ENCODE measurements at places on chromosomes 11 and 22. TPM values are rescaled to one million over a fixed set of nuclear protein-coding genes. Genes with fewer than 3 reads are reported as not detected.

- DNase-seq: no peak
Observed at GRCh38 chr11:88552379-88553062, 215.0 kb upstream of the CTSC start.

- no peak for DNase-seq
Observed at GRCh38 chr11:18615628-18616392, 16.2 kb downstream of the MISFA start.

DNA sequence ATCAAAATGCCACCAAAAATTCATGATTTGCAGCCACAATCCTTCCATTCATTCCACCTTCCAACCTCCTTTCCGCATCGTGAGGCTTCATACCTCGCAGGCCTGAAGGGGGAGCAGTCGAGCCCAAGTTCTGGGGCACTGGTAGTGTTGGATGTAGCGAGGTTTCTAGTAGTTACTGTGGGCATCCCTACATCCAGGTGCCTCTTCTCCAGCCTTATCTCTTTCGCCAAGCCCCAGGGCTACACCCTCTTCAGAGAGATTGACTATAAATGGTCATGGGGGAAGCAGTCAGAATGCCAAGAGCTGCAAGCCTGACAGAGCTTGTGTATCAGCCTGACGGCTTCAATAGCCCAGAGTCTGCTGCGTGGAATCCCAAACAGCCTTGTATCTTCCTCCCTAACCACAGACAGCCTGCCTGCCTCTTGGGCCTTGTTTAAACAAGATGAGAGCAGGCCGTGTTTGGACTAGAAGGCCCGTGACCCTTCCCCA lies 28.9 kb downstream of the CLMP start:
- no peak for DNase-seq

DNA sequence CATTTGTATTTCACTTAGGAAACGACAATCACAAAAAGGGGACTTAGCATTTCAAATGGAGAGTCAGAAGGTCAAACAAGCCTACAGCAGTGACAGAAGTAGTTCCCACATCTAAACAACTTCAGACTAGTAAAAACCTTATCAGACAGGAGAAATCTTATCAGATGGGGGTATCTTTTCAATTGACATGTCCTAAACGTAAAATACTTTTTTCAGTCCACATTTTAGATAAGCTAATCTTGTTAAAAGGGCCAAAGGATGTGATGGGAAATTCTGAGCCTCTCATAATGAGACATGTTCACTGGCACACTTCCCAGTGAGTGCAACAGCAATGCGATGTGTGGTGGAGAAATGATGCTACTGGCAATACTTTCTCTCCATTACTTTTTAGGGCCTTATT lies 2.4 kb downstream of the MAPK1 start:
- no peak for DNase-seq

- DNase-seq: no peak
Observed at GRCh38 chr11:11038782-11039181, 180.9 kb upstream of the ZBED5 start.

DNA sequence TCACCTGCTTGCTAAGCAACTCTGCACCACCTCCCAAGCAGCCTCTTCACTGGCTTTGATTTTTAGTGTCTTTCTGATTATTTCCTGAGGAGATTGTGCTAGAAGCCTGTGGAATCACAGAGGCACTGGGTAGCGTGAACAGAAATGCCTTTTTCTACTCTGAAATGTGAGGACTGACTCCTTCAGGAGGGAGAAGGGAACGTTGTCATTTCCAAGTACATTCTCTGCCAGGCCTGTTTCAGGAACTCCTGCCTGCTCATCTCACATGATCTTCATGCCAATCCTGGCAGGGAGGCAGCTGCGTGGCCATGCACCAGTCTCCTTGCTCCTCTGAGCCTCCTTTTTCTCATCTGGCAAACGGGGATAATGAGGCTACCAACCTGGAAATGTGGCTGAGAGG lies 49.8 kb upstream of the PRDM11 start:
- no peak for DNase-seq

DNA sequence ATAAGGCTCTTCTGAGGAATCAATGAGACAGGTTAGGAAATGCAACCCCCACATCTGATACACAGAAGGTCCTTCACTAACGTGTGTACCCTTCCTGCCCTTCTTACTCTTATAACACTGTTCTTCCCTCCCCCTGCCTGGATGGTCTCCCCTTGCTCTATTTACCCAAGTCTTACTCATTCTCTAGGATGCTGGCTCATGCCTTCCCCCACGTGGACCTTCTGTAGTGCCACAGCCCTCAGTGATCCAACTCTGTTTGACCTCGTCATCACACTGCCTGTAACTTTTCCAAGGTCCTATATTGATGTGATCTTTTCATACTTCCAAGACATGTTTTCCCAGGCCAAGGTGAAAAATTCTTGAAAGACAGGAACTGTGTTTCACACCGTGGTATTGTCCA lies 79.8 kb downstream of the C11orf58 start:
- DNase-seq: no peak

GRCh38 chr22:35409783-35410662 lies 10.1 kb downstream of the MCM5 start:
- DNase-seq: no peak

GRCh38 chr11:125569915-125570621 lies 791 bp downstream of the EI24 start:
- no peak for DNase-seq

DNA sequence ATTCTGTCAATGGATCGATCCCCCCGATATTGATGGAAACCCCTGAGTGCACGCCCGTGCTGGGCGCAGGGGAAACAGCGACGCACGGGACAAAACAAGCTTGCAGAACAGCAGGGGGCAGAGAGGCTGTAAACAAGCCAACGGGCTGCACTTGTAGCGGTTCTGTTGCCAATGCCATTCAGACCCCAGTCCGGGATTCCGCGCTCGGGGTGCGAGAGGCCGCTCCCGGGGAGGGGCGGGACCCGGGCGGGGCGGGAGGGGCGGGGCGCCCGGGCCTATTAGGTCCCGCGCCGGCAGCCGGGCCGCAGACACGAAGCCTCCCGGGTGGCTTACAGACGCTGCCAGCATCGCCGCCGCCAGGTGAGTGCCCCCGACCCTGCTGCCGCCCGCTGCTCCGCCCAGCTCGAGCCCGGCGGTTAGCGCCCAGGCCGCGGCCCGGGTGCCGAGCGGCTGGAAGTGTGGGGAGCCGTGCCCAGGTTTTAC lies at the start of gene BIK:
BIK (plus strand) TSS at position 307 of the 483 bp plus-strand sequence. CDS start 13,273 bp downstream, outside the sequence.
- peak; percentile 83 for DNase-seq

- peak; percentile 99 for DNase-seq
Observed at GRCh38 chr11:843818-844692, 1.4 kb downstream of the TSPAN4 start.

GRCh38 chr11:66222358-66223149 lies 45.9 kb upstream of the RAB1B start:
- peak; percentile 96 for DNase-seq

DNA sequence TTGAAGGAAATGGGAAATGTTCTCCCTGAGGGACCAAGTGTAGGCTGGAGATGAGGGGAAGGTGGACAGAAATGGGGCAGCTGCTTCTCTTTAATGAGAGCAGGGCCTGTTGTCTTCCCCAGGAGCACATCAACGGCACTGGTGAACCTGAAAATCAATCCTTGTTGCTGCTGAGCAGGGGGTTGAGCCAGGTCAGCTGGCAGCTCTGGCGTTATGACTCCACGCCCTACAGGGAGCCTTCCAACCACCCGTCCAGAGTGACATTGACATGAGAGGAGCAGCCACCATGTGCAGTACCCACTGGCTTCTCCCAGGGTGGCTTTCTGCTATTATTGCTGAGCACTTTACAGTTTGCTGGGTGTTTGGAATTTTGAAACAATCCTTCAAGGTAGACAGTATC lies 116.9 kb upstream of the LDLRAD3 start:
- no peak for DNase-seq

GRCh38 chr22:43862882-43863202 lies 529 bp upstream of the SULT4A1 start:
- DNase-seq: peak; percentile 62

GRCh38 chr11:66289548-66290329 lies 796 bp upstream of the YIF1A start:
- peak; percentile 91 for DNase-seq

- DNase-seq: no peak
Observed at GRCh38 chr11:121376130-121376529, 76.0 kb upstream of the SORL1 start.

DNA sequence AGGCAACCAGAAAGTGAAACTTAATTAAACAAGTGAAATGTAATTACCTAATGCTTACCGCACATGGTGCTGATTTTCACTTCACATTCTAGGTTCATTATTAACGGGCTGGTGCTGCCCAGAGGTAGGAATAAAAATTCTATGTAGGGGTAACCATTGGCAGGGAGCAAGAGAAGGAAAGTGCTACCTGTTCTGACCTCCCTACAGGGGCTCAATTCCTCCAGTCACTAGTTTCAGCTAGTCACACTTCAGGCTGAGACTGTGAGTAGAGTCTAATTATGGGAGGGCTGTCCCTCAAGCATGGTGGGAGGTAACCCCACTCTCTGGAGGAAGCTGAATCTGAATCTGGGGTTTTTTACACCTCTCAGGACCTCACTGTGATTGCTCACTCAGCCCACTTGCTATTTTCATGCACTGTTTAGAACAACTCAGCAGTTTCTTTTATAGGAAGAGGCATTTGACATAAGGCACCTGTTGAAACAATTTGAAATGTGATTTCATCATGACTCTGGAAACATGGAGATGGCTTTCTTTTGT lies 75.4 kb downstream of the MAML2 start:
- DNase-seq: no peak

DNA sequence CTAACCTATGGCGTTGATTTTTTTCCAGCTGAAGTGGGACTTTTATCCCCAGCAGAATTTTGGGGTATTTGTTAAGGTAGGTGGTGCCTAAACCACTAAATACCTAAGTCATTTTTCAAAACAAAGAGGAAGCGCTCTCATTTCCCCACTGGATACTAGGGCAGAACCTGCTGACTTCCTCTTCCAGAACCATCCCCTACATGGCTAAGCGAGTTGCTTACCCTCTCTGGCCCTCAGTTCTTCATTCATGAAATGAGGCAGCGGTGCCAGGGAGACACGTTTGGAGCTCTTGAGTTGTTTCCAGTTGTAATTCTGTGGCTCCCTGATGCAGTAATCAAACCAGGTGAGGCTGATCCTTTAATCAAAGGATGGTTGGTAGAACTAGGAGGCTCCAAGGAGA lies 10.0 kb upstream of the MTMR3 start:
- no peak for DNase-seq

DNA sequence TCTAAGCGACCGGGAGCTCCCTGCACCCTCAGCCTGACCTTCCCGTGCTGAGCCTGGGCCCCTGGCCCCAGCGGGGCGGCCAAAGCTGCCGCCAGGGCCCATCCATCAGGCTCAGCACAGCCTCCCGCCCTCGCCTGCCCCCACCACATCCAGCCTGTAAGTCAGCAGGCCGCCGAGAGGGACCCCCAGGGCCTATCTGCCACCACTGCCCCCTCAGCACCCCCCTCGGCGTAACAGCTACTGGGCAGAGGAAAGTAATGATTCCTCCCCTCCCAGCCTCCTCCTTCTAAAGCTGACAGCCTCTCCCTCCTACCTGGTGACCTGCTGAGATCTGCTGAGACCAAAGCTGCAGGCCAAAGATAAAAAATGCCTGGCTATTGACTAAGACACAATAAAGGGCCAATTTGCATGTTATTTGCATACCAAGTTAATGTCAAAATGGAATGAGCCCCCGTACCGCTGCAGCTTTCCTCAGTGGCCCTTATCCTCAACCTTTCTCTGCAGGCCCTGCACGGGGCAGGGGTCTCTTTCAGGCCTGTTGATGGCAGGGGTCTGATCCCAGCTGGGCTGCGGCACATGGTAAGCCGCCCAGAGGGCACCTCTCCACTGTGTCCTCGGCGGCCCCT lies 51.6 kb downstream of the RPUSD4 start:
- DNase-seq: no peak

GRCh38 chr11:128942817-128943427 lies at the start of gene TP53AIP1:
TP53AIP1 (minus strand) TSS chr11:128942871; CDS start chr11:128937818, 5,053 bp downstream.
- peak; percentile 66 for DNase-seq

- DNase-seq: no peak
Observed at GRCh38 chr11:93288079-93288478, 42.5 kb upstream of the DEUP1 start.

DNA sequence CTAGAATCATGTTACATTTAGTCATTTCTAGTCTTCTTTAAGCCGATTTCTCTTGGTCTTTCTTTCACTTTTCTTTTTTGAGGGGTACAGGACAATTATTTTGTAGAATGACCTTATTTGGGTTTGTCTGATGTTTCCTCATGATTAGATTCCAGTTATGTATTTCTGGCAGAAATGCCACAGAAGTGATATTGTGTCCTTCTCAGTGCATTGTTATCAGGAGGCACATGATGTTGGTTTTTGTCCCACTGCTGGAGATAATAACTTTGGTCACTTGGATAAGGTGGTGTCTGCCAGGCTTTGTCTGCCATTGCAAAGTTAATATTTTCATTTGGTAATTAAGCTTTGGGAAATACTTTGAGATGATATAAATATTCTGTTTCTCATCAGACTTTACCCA lies 100.3 kb downstream of the RRM1 start:
- no peak for DNase-seq

DNA sequence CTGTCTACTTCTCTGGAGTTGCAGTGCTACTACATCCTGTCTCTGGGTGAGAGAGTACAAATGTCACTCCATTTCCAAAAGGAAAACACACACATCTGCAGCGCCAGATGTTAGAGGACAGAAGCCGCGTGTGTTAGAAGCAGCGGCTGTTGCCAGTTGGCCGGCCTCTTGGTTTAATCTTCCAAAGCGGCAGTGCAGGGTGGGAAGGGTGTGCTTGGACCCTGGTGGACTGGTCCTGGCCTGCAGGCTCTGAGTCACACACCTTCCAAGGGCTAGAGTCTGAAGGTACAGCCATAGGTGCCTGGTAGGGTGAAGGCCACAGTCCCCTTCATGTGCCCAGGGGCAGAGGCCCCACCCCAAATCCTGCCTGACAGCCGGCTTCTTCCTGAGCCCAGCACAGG lies 99.8 kb downstream of the CTTN start:
- DNase-seq: peak; percentile 35

Gene PKNOX2
- 8.2 TPM for total RNA-seq

Gene MYOD1
- total RNA-seq: not detected

Gene ANAPC15
- total RNA-seq: 35.8 TPM

Gene OR5P2
- total RNA-seq: not detected

Gene EIF3M
- 125 TPM for total RNA-seq

Gene KCNJ5
- 1.9 TPM for total RNA-seq

Gene AGBL2
- total RNA-seq: 0.48 TPM

Gene OR2AG2
- total RNA-seq: 0.10 TPM

Gene SCN2B
- total RNA-seq: 0.14 TPM

Gene RPS19BP1
- total RNA-seq: 49.9 TPM

Gene E2F8
- total RNA-seq: not detected

Gene ROM1
- 9.7 TPM for total RNA-seq

Gene RIMBP3B
- total RNA-seq: 0.19 TPM

Gene DAGLA
- 2.4 TPM for total RNA-seq

Data from posterior vena cava (tissue), 2 donors.